ENCODE measurements at places on chromosomes 2 and 18.

DNA sequence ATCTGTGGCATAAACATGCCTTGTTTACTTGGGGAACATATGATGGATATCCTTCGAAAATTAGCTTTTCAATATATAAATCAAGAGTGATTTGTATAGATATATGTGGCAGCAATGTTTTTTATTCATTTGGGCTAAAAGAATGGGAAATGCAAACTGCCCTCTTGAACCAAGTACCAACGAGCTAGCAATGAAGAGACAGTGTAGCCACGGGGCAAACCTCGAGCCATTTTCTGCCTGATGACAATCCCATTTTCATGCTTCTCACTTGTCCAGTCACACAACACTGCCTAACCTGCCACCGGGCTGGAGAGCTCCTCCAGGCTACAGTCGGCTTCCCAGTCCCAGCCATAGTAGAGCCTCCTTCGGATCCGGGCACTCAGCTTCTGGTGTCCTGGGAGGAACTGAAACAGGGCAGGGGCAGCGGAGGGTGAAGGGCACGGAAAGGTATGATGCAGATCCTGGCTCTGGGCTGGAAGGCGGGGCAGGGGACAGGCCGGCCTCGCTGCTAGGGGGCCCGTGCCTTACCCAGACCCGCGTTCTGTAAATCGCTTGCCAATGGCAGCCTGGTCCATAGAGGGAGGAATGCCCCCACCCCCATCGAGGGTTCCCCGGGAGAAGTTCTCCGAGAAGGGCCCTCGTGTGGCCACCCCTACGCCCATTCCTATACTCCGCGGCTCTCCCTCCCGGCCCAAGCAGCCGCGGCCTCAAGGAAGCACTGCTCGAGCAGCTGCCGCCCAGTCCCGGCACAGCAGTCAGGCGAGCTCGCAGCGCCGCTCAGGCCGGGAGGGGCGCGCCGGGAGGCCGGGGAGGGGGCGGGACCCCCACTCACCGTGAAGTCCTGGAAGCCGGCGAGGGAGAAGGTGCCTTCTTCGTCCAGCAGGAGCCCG, 552 bp downstream of the CNPPD1 start:
- no peak for DNase-seq

DNA sequence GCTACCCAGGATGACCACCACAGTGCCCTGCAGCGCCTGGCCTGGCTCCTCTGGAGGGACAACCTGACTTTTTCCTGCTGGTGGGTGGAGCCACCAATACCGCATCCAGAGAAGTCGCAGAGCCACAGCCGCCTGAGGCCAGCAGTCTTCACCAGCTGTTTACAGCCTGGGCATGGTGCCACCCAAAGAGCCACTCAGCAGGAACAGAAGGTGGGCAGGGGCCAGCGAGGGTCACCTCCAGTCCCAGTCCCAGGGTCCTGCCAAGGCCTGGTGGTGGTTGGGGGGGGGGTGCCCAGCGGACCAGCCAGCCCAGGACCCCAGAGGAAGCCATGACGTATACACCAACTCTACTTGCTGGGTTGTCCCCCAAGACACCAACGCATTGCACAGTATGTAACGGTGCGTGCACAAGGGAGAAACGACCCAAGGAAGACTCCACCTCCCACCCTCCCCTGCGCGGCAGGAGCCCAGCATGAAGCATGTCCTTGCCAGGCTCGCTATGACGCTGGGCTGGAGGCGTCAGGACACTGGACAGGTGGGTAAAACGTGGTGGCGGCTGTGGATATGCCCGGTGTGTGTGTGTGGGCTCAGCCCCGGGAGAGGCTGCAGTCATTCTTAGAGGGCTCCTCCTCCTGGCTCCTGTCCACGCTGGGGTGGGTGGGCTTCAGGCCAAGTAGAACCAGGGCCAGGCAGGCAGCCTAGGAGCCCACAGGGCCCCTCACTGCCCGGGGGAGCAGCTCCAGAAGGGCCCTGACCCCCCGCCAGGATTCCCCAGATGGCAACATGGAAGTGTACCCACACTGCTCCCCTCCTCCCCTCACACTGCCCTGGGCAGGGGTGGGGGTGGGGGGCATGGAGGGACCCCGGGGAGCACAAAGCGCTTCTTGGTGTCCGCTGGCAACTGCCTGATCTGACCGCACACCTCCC, 49.3 kb downstream of the HS6ST1 start:
- DNase-seq: no peak

- DNase-seq: no peak
Observed at GRCh38 chr2:234665304-234665703, 168.4 kb upstream of the ARL4C start.

- no peak for DNase-seq
Observed at GRCh38 chr2:236916181-236916580, 169.5 kb upstream of the COPS8 start.

GRCh38 chr2:52861596-52861995, 906.0 kb upstream of the CHAC2 start:
- DNase-seq: no peak

DNA sequence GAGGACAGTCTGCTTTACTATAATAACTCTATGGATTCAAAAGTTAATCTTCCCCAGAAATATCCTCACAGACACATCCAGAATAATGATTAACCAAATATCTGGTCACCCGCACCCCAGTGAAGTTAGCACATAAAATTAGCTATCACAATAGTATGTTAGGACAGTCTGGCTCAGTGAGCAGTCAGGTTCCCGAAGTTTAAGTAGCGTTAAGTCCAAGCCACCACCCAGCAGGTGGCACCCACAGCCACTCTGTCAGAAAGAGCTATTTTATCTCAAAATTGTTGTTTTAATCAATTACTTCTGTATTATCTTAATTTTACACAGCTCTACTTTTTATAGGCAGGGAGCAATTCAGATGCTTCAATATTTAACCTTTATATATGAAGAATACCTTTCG, 537.5 kb downstream of the MBD2 start:
- no peak for DNase-seq

- no peak for DNase-seq
Observed at GRCh38 chr18:44687421-44687820, 6.7 kb downstream of the SETBP1 start.

DNA sequence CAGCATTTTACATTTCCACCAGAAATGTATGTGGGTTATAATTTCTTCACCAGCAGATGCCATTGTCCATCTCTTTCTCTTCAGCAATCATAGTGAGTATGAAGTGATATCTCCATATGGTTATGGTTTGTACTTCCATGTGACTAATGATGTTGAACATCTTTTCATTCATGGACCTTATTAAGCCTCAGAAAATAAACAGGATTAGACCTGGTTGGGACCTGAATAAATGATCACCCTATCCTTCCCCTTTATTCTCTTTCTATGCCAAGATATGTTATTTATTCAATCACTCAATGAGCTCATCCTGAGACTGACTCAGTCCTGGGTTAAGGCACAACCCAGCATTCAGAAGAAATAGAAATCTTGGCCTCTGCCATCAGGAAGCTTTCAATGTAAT, 86.6 kb downstream of the ANTXR1 start:
- no peak for DNase-seq

- DNase-seq: no peak
Observed at GRCh38 chr2:73611193-73611592, 31.0 kb downstream of the NAT8 start.

DNA sequence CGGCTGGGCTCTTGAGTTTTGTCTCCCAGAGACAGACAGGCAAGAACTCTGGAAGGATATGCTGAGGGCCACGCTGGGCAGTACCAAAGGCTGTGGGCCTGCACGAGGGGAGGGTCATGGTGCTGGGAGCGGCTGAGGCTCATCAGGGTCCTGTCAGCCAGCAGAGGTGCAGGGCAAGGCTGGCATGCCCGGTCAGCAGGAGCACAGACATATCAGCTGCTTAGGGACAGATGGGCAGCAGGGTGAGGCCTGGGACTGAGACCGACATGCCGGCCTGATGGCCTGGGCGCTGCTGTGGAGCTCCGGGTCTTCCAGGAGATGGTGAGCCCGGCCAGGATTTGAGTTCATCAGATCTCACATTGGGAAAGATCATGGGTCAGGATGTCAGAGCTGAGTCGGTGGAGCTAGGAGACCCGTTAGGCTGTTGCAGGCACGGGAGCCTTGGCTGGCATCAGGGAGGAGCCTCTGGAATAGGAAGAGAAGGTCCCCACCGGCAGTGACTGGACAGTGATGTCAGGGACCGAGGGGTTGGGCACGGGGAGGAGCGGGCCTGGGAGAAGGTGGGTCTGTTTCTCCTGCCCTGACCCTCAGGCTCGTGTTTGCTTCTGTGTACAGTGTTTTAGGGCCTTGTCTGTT, 18.8 kb downstream of the CNDP2 start:
- no peak for DNase-seq

GRCh38 chr2:233915128-233915527, 2.0 kb upstream of the TRPM8 start:
- no peak for DNase-seq

DNA sequence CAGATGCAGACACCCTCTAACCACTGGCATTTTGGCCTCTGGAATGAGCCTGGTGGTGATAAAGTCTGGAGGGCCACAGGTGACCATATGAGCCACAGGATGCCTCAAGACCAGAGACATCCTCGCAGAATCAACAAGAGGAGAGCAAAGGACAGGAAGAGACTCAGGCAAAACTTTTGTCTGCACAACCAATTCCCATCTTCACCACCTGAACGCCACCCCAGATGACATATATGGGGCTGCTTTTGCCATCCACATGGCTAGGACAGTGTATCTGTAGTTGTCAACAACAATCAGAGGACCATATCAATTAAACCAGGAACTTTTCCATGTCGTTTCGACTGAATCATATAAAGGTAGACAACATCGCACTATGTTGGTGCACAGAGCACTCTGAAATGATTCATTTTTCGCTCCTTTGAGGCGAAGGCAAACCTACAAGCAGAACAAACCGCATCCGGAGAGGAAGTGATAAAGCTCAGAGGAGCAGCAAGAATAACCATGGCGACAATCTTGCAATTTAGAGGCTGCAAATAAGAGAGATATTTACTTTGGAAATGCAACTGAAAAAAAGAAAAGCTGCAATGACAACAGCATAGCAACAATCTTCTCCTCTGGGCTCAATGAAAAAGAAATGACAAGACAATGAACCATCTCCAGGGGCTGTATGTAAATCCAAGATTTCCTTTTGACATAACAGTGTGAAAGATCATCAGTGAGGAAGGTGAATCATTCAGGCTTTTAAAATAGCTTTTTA, 204.5 kb downstream of the ARL4C start:
- DNase-seq: no peak

DNA sequence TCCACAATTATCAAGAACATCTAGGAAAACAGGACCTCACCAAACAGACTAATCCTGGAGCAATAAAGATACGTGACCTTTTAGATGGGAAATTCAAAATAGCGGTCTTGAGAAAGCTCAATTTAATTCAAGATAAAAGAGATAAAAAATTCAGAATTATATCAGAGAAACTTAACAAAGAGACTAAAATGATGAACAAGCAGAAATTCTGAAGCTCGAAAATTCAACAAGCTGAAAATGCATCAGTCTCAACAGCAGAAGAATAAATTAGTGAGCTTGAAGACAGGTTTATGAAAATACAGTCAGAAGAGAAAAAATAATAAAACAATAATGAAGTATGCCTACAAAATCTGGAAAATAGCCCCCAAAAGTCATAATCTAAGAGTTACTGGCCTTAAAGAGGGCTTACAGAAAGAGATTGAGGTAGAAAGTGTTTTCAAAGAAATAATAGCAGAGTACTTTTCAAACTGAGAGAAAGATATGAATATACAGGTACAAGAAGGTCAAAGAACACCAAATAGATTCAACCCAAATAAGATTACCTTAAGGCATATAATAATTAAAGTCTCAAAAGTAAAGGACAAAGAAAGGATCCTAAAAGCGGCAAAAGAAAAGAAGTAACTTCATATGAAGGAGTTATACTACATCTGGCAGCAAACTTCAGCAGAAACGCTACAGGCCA, 13.2 kb downstream of the ORC4 start:
- no peak for DNase-seq

- DNase-seq: no peak
Observed at GRCh38 chr2:49577041-49577440, 422.7 kb upstream of the FSHR start.

DNA sequence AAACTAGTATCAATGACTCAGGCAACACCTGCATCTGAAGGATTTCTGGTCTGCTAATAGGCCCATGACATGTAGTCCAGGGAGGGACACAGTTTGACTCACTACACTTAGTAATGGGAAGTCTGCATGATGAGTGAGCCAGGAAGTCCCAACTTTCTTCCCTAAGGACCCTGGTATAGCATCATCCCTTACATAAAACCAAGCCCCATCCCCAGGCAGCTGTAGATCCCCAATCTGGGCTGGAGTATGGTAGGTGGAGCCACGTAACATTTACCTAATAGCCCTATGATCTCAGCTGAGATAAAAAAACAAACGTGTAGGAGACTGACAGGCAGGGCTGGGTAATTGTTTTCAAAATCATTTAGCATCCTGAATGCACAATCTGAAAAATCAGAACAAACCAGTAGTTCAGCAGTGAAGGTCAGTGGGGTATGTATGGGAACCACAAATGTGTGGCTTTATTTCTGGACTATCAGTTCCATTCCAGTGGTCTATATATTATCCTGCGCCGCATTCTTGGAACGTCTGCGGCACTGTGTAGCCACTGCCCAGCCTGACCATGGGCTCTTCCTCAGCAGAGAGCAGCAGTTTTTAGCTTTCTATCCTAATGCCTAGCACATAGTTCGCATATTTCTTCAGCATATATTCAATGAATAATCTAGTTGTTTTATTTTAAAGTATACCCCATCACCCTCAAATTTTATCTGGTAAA, 33.5 kb downstream of the EPB41L3 start:
- DNase-seq: no peak

DNA sequence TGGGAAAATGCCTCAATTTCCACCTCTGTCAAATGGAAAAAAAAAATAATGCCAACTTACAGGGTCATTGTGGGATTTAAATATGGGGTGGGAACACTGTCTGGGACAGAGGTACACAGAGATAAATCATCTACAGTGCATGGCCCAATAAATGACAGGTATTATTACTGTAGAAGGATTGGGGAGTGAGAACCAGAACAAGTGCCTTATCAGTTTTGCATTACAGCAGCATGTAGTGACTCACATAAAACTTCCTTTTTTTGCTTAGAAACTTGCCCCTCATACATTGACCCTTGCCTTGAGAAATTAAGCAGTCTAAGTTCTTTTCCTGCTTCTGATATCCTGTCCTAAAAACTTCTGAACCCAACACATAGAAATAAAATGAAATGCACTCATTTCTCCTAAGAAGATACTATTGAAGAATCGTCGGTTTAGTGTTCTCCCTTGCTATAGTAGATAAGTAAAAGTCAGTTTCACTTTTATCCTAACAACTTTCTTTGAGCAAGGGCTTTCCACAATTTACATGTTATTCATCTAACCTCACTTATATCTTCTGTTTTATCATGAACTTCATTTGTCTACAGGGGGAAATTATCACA, 121.0 kb upstream of the HAAO start:
- no peak for DNase-seq

DNA sequence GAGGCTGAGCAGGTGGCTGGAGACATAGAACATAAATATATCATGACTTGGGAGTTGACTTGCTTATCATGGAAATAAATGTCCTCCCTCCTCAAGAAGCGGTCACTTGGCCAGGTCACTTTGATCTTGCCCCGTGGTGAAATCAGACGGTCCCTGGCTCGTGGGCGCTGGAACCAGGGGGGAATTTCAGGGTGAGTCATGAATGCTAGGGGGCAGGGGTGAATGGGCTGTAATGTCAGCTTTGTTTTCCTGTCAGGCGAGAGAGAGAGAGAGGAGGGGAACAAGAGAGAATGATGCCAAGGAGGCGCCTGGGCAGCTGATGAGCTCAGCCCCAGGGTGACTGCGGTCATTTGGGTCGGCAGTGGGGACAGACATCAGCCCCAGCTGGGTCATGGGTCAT, 47.7 kb downstream of the RRM2 start:
- no peak for DNase-seq
